BJ (cell line): ENCODE measurements at places on chromosomes 2 and 18.

- no peak for DNase-seq
These were observed 161.9 kb downstream of the RPIA start for GRCh38 chr2:88853403-88853790.

- DNase-seq: no peak
These were observed 82.0 kb downstream of the TANC1 start for GRCh38 chr2:159050426-159050825.

- DNase-seq: no peak
These were observed 60.3 kb upstream of the TTC21B start for GRCh38 chr2:166013878-166014277.

- no peak for DNase-seq
These were observed 52.5 kb downstream of the SDC1 start for GRCh38 chr2:20172273-20173055.

DNA sequence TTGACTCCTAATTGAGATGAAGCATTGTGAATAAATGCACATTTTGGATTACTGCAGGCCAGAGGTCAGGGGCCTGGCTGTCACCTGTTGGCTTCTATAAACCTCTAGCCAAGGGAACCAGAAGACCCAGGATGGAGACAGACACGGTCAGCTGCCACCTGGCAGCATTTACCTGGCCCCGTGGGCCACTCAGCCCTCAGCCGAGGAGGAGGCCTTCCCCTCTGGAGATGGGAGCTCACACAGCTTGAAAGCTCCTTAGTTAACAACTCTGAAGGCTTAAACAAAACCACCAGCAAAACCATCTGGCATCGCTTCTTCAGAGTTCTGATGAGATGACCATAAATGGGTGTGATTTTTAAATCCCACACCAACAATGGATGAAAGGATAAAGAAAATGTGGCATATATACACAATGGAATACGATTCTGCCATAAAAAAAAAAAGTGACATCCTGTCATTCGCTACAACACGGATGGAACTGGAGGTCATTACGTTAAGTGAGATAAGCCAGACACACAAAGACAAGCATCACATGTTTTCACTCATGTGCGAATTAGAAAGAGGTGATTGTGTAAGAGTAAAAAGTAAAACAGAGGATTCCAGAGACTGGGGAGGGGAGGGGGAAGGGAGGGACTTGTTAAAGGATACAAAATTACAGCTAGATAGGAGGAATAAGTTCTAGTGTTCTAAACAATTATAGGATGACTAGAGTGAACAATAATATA lies 218.4 kb downstream of the TMEM163 start:
- no peak for DNase-seq

GRCh38 chr2:71156573-71156972 lies 26.1 kb downstream of the MPHOSPH10 start:
- DNase-seq: no peak

GRCh38 chr2:165401285-165401852 lies 68.1 kb upstream of the CSRNP3 start:
- DNase-seq: peak; percentile 22
